ENCODE measurements at places on chromosomes 11 and 22.

DNA sequence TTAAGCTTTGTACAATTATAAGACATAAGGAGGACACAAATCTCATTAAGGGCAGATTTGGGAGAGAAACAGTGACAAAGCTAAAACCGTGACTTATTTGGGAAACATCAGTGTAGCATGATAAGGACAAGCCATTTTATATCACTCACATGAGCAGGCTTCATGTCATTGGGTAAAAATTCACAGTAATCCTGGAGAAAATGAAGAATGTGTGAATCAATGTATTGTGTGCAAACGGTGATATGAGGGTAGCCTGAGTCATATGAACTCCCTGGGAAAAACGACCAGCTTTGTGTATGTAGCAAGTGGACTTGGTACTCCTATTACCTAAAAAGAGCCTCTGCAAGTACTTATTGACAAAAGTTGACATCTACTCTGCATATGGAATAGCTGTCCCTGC, 6.0 kb upstream of the TRIM34 start:
- DNase-seq: no peak

DNA sequence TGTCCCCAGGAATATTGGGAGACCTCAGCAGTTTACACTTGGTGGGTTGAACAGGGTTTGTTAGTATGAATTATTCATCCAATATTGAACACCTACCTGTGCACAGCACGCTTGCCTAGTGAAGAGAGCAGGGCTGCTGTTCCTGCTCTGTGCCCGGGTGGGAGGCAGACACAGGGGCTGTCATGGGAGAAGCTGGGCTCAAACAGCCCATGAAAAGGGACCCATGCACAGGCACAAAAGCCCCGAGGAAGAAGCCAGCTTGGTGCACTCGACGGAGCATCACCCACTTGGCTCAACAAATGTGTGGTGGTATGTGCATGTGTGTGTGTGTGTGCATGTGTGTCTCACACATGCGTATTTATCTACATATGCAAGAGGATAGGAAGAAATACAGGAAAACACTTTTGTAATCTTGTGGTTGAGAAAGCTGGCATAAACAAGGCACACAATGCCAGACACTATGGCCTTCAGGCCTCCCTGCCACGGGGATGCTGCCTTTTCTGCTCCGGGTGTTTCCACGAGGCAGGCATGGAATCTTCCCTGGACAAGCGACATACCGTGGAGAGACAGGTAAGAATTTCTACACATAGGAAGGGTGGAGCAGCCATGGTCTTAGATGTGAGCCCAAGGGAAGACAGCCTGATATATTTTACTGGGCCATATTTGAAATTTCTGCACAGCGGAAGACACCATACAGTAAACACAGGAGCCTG, 5.0 kb upstream of the APOBEC3A start:
- no peak for DNase-seq

DNA sequence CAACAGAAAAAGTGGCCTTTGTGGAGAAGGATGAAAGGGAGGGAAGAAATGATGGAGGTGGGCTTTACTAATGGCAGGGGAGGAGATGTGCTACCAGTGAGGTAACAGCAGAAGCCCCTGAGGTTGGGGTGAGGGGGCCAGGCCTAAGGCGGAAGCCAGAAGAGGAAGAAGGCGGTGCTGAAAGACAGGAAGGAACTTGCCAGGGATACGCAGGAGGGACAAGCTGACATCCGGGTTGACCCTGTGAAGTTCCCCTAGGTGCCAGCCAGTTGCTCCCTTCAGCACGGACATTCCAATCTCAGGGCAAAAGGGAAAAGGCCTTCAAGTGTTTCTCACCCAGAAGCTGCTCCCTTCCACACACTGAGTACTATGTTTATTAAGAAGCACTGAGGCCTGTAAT, 2.3 kb upstream of the TIRAP start:
- no peak for DNase-seq

DNA sequence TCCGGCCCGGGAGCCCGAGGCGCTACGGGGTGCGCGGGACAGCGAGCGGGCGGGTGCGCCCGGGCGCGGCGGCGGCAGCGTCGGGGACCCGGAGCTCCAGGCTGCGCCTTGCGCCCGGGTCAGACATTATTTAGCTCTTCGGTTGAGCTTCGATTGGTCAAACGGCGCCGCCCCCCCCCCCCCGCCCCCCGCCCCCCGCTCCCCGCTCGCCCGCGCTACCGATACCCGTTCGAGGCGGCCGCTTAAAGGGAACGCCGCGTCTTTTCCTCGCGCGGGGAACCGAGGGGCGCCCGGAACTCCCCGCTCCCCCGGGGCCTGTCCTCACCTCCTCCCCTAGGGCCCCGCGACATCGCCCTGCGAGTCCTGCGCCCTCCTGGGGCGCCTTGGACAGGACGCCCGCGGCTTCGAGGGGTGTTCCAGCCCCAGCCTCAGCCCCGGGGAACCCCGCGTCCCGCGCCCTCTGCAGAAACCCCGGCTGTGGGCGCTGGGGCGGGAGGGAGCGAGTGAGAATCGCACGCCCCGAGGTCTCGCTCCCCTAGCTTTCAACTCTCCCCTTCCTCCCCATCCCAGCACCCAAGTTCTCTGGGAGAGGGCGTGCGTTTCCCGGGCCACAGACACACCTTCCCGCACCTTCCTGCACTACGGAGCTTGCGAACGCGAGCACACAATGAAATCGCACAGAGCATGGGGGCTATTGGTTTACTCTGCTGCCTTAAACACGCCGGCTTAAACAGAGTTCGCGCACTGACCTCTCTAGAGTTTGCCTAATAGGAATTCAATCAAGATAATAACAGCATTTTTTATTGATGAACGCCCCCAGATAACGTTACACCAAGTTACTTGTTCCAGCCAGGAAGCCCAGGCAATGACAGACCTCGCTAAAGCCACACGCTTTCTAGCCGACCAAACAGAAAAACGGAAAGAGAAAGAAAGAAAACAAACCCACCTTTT, at the start of gene BDNF:
Gene BDNF (minus strand): TSS at position 105 of the 951 bp plus-strand sequence. CDS start 41,891 bp downstream, outside the sequence.
- DNase-seq: no peak

GRCh38 chr11:102111011-102111786, 952 bp downstream of the YAP1 start:
- DNase-seq: peak; percentile 85

DNA sequence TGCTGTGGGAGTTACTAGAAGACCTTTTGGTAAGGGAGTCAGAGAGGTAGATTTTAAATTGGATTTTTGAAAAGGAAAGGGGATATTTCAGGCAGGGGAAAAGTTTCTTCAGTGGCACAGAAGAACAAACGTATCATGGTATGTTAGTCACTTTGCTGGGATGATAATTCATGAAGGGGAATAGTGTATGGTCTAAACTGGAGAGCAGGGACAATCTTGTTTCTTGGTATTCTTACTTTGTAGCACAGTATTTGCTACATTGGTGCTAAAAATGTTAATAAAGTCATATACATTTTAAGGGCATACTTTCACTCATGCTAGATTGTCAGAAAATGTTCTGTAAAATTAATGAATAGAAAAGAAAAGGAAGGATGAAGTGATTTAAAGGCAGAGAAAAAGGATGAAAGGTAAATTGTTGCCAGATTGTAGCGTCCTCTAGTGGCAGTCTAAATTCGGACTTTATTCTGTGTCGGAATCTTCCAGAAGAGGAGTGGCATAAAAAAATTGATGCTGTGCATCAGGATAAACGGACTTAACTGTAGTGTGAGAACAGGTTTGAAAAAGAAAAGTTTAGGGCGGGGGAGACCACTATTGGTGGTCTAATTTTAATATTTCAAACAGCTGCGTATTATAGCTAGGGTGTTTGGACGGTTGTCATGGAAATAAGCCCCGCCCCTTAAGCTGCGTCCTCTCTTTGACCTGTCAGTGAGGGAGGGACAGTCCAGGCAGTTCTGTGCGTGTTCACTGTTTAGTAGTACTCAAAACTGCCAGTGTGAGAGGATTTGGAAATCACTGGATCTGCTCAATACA, at the start of gene BCO2:
Gene BCO2 (plus strand): TSS at position 724 of the 810 bp plus-strand sequence. CDS start 90 bp downstream, outside the sequence.
- DNase-seq: peak; percentile 80

DNA sequence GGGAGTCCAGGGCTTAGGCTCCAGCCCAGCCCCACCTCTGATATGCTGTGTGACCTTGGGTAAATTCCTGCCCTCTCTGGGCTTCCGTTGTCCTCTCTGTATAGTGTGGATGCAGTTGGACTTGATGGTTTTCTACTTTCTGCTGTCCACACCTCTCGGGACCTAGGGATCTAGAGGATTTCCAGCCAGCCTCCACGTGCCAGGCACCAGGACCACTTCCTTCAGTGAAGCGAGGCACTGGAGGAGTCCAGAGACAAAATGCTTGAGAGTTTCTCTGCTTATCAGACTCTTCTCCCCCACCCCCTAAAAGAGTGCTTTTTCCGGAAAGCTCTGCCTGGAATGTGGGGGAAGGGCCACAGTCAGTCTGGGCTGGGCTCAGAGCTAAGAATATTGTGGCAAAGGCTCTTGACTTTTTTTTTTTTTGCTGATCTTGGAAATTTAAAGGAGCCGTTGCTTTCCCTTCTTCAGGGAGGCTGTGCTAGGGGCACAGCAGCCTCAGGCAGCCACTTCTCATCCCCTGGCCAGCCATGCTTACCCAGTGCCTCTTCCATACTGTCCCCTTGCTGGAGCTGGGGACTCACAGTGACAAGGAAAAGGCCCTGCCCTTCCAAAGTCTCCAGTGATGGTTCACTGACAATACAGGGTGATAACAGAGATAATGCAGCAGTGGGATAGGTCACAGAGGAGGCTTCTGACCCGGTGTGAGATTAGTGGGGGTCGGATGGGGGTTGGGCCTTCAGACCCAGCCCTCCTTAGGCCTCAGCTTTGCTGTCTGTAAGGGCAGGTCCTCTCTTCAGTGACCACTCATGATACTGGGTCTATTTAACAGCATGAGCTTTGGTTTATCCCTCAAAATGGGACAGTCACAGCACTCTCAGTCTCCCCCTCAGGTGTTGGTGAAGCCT, 2.9 kb upstream of the SERPINH1 start:
- DNase-seq: no peak

DNA sequence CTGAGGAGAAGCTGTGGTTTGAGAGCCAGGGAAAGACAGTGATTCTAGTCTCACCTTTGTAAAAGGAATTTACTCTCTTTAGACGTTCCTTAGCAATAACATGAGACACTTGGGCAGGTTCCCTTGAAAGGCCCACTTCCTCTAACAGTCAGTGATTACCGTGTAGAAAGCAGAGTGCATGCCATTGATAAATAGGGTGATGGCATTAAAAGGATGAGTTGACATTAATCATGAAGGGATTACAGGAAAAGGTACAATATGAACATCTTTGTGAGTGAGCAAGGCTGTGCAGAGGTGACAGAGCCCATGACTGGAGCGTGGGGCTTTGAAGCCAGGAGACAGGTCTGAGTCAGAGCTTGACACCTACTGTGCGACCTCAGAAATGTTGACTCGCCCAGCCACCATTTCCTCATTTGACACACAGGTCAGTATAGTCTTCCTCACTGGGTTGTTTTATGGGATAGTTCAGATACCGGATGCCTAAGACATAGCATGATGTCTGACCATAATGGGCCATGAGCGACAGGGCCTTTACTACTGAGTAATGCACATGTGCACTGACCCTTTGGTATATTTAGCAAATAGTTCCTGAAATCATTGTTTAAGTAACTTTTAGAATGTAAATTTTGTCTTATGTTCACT, 341.7 kb upstream of the MTNR1B start:
- no peak for DNase-seq

DNA sequence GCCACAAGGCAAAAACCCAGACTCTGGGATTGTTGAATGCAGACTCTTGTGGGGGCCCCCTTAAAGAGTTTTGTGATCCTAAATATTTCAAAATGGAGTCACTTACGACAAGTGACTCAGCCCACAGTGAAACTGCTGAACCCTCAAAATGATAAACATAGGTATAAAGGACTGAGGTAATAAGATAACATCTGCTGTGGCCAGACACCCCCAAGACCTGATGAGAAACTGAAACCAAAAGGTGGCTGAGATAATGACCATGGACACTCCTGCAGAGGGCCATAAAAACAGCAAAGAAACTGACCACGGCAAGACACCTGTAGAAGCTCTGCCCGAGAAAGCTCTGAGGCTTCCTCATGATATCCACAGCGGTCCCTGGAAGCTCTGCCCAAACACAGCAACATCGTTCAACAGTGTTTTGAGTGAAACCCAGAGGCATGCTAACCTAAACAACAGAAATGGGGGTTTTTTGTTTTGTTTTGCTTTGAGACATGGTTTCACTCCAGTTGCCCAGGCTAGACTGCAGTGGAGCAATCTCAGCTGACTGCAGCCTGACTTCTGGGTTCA, 1.6 kb upstream of the PLAAT4 start:
- DNase-seq: no peak

- DNase-seq: no peak
Observed at GRCh38 chr11:76857781-76858410, 2.8 kb upstream of the ACER3 start.

GRCh38 chr22:39122772-39123470, 25.9 kb downstream of the APOBEC3H start:
- no peak for DNase-seq

DNA sequence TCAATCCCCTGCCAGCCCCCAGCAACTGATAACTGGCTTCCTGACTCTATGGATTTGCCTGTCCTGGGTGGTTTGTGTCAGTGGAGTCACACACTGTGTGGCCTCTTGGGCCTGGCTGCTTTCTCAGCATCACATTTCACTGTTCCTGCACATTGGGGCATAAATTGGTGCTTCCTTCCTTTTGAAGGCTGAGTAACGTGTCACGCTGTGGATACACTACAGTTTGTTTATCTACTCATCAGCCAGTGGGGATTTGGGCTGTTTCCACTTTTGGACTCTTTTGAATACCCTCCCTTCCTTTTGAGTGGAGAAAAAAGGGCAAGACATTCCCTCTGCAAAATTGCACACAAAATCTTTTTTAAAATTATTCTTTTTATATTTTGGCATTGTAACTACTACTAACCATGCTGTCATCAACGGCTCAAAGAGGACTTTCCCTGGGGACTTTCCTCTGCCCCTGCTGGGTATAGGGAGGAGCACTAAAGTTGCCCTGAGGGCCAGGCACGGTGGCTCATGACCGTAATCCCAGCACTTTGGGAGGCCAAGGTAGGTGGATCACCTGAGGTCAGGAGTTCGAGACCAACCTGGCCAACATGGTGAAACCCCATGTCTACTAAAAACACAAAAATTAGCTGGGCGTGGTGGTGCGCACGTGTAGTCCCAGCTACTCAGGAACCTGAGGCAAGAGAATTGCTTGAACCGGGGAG, 7.8 kb upstream of the CELSR1 start:
- no peak for DNase-seq

DNA sequence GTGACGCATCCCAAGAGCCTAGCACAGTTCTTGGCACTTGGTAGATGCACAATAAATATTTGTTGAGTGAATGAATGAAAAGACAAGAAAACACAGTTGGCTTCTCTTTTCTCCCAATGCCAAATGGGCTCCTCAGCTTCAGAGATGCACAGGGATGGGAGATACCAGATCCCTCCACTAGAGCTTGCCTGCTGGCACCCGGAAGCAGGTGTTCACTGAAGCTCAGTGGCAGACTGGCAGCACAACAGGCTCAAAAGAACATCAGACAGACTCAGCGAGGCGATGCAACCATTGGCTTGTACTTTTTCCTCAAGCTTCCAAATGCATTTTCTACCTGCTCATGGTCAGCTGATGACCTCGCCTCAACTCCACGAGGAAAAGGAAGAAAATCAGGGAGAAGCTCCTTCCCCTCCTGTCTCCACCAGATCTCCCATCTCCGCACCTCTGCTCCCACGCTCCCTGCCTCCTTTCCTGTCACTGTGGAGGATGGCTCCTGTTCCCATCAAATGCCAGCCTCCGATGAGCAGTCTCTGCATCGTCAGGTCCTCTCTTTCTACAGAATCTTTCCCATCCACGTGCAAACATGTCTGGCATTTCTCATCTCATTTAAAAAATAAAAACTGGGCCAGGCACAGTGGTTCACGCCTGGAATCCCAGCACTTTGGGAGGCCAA, 5.8 kb downstream of the RAPSN start:
- DNase-seq: no peak

GRCh38 chr11:124075841-124076651, 34.9 kb upstream of the OR10G7 start:
- no peak for DNase-seq

GRCh38 chr11:129346916-129347315, 28.7 kb upstream of the BARX2 start:
- DNase-seq: no peak

Data from renal cortex interstitium (tissue), 15 donors.